Stimulated activated CD8-positive, alpha-beta memory T cell treated with anti-CD3 and anti-CD28 coated beads, Interleukin-12 subunit alpha, Interleukin-12 subunit beta, amount 100 ng/mL, for 4 hours (primary cell): ENCODE measurements at places on chromosomes 1 and 21.
A peak's percentile ranks its signal among the peaks of the same experiment; 100 is the strongest.

GRCh38 chr1:83734420-83734819, 264.5 kb downstream of the TTLL7 start:
- DNase-seq, result no peak

- no peak for DNase-seq
These were observed 114.2 kb downstream of the ADGRL4 start for GRCh38 chr1:78892260-78892840.

DNA sequence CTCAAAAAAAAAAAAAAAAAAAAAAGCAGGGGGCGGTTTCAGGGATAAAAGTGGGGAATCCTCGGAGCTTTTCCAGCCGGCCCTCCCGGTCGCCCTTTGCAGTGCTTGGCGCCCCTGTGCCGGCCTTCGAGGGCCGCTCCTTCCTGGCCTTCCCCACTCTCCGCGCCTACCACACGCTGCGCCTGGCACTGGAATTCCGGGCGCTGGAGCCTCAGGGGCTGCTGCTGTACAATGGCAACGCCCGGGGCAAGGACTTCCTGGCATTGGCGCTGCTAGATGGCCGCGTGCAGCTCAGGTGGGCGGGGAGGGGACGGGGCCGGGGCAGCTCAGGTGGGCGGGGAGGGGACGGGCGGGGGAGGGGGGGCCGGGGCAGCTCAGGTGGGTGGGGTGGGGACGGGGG, 25.3 kb downstream of the RNF223 start:
- no peak for DNase-seq

DNA sequence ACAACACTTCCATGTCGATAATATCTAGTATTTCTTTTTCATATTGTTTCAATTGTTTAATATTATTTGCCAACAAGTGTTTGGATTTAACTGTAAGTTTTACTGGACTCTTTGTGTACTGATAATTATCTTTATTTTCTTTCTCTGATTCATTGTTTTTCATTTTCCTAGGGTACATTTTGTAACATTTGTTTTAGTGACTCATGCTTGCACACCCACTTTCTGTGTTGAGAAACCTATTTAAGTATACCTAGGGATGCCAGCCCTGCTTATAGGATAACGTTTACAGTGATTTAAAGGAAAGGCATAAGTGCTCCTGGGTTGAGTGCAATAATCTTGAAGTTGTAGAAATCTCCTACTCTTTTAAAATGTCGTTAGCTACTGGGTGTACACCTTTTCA, 1386.0 kb upstream of the ADGRL4 start:
- DNase-seq, result no peak

GRCh38 chr21:32842146-32842545, 70.6 kb upstream of the PAXBP1 start:
- no peak for DNase-seq

GRCh38 chr1:230772457-230773395, 25.5 kb downstream of the CAPN9 start:
- DNase-seq, result no peak

- DNase-seq, result no peak
These were observed 846 bp upstream of the PER3 start for GRCh38 chr1:7783178-7783711.

GRCh38 chr1:56430141-56430839, 149.1 kb downstream of the PLPP3 start:
- DNase-seq, result no peak

DNA sequence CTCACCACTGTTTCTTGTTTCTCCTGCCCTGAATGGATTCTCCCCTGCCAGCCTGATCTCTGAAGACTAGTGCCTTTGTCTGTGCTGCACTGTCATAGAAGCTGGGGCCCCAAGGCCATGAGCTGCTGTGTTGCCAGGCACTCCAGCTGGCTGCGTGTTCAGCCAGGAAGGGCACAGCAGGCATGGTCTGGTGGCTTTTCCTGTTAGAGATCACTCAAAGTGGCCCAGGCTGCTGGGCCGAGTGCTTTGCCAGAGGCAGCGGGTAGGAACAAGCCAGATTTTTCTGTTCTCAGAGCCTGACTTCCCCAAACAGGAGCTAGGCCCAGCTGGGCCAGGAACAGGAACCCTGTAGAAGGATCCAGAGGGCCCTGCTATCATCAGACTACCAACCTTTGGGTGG, 5.2 kb downstream of the ADPRS start:
- no peak for DNase-seq

DNA sequence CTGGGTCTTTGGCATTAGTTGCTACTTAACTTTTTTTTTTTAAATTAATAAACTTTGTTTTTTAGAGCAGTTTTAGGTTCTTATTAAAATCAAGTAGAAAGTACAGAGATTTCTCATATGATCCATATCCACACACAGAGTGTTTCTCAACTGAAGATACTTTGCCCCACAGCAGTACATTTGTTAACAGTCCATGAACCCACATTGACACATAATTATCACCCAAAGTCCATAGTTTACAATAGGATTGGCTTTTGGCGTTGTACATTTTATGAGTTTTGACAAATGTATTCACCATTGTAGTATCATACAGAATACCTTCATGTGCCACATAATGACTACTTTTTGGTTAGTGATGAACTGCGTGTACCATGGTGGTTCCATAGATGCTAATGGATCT, 106.8 kb downstream of the ADGRL2 start:
- DNase-seq, result no peak

- DNase-seq, result peak; percentile 55
These were observed 826 bp downstream of the LAPTM5 start for GRCh38 chr1:30756545-30757351.

DNA sequence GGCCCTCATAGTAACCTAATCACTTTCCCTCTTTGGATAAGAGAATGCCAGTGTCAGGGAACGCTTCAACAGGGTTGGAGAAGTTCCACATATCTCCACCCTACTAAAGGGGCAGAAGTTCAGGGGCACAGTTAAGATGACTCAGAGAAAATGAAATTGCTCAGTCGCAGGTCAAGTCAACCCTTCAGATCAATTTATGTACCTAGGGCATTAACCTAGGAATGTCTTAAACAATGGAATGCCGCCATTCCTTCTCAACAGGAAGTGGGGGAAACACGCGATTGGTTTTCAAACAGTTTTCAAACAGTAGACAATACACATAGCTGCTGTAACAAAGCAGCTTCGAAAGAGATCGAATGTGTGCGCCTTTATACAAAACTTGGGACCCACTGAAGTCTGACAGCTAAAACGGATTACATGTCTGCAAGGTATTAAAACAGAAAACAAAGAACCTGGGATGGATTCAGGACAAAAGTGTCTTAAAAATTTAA, 897 bp downstream of the SLC25A24 start:
- DNase-seq, result no peak

GRCh38 chr1:36122062-36123030, 2.7 kb downstream of the COL8A2 start:
- no peak for DNase-seq

DNA sequence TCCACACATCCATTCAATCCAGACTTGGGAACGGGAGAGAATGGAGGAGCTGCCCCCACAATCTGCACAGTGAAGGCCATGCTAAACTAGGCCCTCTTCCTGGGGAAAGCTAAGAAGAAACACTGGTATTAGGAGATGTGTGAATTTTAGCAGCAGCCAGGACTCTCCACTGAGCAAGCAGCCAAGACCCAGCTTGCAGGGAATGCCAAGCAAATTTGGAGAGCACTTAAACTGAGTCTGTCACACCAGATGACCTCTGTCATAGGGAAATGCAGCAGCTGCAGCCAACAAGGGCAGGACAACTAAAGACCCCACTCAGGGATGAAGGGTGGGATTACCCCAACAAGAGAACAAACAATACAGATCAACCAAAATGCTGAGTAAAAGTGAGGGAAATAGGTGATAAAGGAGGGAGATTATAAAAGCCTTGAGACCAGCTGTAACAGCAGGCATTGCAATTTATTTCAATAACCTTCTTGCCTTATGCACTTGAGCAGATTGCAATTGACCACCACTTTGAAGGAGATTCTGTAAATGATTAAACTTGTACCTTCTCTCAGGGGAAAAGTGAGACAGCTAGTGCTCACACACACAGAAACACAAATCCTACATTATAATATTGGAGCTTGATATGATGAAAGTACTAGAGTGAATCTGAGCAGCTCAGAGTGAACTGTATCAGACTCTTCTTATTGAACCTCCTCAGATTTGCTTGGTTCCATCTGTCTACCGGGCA, 2.5 kb upstream of the CLCA1 start:
- no peak for DNase-seq

DNA sequence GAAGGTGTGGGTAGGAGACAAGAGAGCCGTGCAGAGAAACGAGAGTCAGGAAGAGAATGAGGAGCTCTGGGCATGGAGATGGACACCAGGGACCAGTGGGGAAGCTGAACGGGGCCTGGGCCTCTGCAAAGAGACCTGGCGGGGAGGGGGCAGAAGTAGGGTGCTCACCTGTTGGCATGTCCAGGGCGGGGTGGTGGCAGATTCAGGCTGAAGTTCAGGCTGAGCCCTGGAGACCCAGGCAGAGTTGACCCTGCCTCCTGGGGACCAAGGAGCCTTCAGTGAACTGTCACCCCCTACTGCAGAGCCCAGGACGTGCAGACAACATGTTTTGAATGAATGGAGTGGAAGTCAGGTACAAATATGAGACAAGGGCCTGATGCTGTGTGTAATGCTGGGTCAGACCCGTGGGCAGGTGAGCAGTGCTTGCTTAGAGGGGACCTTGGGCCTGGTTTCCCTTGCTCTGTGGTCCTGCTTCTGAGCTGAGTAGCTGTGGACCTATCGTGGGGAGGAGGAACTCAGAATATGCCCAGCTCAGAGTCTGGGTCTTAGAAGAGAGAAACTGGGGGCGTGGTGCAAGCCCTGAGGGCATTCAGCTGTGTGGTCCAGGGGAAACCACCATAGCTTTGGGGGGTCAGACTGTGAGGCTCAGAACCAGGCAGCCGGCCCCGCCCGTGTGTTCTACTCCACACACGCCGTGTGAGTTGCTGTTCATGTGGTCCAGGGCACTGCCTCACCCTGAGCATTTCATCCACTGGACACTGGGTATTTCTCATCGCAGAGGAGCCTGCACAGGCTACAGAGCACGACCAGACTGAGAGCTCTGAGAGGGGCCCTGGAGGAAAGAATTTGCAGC, 21.3 kb upstream of the UMODL1 start:
- no peak for DNase-seq

- no peak for DNase-seq
These were observed 857 bp downstream of the GPX7 start for GRCh38 chr1:52602856-52603600.

DNA sequence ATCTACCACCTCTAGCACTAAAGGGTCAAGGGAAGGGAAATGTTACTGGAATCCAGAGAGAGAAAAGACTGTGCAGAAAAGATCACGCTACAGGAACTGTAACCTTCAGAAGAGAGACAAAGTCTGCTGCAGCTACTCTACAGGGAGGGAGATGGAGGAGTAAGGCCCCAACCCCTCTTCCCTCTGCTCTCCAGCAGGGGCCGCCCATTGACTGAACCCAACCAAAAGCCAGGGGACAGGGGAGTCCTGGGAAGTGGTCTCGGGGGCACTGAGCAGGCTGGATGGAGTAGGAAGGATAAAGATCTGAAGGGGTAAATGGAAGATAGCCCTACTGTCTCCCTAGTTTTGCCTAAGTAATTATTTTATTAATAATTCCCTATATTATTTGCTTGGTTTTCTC, 72.8 kb upstream of the NR5A2 start:
- no peak for DNase-seq

- DNase-seq, result peak; percentile 55
These were observed at the start of gene PRDM2 for GRCh38 chr1:13699936-13700520. Gene PRDM2, plus strand, starts transcription at chr1:13700188. Its CDS starts 15,418 bp downstream, at chr1:13715606.

DNA sequence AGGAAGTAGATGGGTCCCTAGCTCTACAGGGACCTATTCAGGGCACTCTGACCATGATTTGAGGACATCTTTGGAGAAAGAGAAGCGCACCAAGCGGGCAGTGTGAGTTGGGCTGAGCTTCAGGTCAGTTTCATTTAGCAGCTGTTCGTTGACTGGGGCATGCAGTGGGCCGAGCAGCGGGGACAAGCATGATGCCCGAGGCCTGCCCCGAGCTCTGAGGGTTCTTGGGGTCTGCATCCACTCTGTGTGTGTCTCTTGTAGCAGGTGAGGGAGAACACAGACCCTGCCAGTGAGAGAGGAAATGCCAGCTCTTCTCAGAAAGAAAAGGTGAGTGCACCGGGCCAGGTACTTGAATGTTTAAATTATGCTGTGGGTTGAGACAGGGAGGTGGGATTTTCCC, 5.4 kb downstream of the THAP3 start:
- no peak for DNase-seq

DNA sequence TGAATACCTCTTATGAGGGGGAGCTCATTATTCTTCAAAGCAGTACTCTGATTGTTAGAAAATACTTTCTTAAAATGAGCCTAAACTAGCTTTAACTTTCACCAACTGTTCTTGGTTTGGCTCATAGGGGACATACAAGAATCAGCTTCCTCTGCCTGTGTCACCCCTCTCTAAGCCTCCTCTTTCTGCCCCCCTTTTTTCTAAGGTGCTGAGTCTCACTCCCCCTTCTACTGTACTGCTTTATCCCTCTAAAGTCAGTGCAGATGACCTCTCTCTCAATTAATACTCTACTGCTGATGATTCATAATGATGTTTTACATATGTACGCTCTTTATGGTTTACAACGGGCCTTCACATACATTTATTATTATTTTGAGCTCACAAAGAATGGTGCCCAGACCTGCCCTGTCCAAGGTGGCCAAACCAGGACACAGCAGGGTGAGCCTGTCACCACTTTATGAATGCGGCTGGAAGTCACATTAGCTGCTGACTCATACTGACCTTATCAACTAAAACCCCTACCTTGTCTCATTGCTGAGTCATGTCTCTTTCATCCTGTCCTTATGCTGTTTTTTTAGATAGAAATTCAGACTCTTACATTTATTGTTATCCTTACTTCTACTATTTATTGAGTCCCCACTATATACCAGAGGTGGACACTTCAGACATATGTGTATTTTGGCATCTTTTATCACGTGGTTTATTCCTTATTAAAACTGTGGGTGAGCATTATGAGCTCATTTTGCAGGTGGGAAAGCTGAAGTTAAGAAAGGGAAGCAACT, 126.9 kb downstream of the RNF220 start:
- no peak for DNase-seq

DNA sequence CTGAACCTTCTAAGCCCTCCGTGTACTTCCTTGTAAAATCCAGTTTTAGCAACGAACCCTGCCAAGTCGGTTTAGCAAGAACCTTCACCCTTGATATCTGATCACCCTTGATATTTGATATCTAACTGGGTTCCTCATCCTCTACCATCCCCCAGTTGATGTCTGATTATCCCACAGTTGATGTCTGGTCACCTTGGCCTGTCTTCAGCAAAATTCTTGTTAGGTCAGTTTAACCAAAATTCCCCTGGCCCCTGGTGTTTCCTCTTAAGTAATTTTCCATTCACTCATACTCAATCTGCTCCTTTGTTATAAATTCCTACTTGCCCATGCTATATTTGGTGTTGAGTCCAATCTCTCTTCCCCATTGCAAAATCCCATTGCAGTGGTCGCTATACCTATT, 114.5 kb upstream of the ZNHIT6 start:
- DNase-seq, result no peak

GRCh38 chr1:43488165-43488564, 34.4 kb upstream of the HYI start:
- no peak for DNase-seq

DNA sequence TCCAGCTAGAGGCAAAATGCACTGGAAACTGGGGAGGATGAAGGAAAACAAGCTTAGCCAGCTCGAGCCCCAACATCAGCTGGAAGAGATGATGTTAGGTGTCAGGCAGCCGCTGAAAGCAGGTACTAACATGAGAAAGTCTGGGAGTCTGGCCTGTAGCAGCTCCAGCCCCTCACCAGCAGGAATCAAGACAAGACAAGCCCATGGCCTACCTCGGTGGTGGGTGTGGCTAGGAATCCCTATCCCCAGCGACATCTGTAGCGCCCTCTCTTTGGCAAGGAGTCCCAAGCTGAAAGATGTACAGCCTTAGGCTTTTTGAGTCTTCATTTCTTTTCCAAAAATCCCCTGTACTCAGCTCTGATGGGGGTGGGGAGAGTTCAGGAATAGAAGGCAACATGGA, 2.6 kb downstream of the DLGAP3 start:
- no peak for DNase-seq
